ENCODE measurements at places on chromosomes 2 and 18. TPM values are rescaled to one million over a fixed set of nuclear protein-coding genes. Genes with fewer than 3 reads are reported as not detected.
A peak's percentile ranks its signal among the peaks of the same experiment; 100 is the strongest.

The OR6B2 gene
- total RNA-seq = not detected

The COLEC12 gene
- total RNA-seq = 40.2 TPM

DNA sequence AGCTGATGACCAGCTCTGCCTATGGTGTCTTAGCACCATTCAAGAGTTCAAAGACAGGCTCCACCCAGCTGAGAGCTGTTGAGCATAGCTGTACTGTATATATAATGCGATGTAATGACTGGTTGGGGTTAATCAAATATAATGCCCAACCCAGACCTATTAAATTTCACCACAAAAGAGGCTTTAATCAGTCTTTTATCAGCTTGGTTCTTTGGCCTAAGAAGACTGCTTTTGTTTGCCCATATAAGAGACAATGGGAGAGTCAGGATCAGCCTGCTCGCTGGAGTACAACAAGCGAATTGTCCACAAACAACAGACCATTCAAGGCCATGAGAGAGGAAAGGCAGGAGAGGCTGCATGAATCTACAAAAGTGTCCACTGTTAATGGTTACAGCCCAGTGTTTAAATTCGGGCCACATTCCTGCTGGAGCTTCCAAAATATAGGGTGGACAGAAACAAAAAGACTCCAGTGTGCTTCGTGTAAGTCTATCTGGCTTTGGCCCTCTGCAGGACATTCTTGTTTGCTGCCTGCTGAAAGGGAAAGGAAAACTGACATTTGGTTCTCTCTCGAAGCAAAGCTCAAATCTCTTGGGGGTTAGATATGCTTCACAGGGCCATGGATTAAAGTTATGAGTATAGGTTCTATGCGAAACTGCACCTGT is 299.0 kb upstream of the FBXO11 start:
- H3K36me3 ChIP-seq = no peaks in the 10 kb centered on the region
- no peak for DNase-seq
- no peak overlapping the region for H3K4me3 ChIP-seq
- H3K27ac ChIP-seq = no peak overlapping the region
- no peaks in the 10 kb centered on the region for H3K27me3 ChIP-seq
- no peaks in the 10 kb centered on the region for H3K4me1 ChIP-seq

DNA sequence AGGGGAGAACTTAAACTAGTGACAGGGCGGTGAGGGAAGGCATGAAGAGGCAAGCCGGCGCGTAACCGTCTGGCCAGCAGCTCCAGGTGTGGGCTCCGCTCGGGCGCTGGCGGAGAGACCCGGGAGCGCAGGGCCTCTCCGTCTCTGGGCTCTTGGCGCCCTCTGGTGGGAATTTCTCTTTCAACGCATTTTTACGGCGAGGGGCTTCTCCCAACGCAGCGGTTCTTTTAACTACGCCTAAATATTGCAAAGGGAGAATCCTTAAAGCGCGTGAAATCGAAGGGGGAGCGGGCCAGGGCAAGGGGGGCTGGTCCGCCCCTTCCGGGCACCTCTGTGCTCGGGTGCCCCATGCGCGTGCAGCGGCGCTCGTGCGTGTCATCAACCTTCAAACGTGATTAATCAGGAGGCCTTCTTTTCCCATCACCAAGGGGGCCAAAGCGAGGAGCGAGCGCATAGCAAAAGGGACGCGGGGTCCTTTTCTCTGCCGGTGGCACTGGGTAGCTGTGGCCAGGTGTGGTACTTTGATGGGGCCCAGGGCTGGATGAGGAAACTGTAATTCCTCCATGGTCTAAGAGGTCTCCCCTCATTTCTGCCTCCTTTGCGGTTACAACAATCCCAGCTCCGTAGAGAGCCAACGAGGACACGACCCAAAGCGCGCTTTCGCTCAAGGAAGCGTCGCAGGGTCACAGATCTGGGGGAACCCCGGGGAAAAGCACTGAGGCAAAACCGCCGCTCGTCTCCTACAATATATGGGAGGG is 762 bp upstream of the GAD1 start:
- peak; percentile 79 for DNase-seq
- no peak overlapping the region for H3K27ac ChIP-seq
- no peak overlapping the region for H3K4me3 ChIP-seq
- peaks cover 81% of the 10 kb centered on the region for H3K27me3 ChIP-seq
- H3K36me3 ChIP-seq = no peaks in the 10 kb centered on the region

The POLE4 gene
- 18.7 TPM for total RNA-seq

- no peaks in the 10 kb centered on the region for H3K27me3 ChIP-seq
- no peaks in the 10 kb centered on the region for H3K4me1 ChIP-seq
- no peak overlapping the region for H3K4me3 ChIP-seq
- no peak for DNase-seq
- no peak overlapping the region for H3K27ac ChIP-seq
Measured at GRCh38 chr2:29990129-29990528, 68.7 kb upstream of the ALK start.

- peak overlapping the region; percentile 72 for H3K27ac ChIP-seq
- peaks cover 6% of the 10 kb centered on the region for H3K4me1 ChIP-seq
- H3K4me3 ChIP-seq = no peak overlapping the region
- H3K27me3 ChIP-seq = no peaks in the 10 kb centered on the region
- no peaks in the 10 kb centered on the region for H3K36me3 ChIP-seq
Measured at GRCh38 chr18:28115149-28115550, 61.8 kb downstream of the CDH2 start.

- DNase-seq = no peak
- H3K4me1 ChIP-seq = no peaks in the 10 kb centered on the region
- H3K27ac ChIP-seq = no peak overlapping the region
Measured at GRCh38 chr2:57965219-57965618, 81.4 kb upstream of the VRK2 start.

GRCh38 chr2:172248381-172248780 is 145.7 kb upstream of the DLX2 start:
- no peak for DNase-seq
- peaks cover 3% of the 10 kb centered on the region for H3K4me1 ChIP-seq
- H3K27ac ChIP-seq = no peak overlapping the region
- no peaks in the 10 kb centered on the region for H3K36me3 ChIP-seq
- no peak overlapping the region for H3K4me3 ChIP-seq

DNA sequence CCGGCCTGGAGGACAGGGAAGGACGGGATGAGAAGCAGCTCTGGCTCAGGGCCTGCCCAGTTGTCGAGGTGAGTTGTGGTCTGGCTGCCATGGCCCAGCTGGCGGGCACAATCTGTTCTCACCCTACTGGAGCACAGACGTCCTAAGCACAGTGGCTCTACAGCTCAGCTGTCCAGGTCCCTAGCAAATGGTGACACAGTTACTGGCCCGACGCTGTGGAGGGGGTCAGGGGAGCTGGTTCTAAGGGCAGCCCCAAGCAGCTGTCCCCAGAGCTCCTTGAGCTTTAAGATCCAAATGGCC is 32.9 kb downstream of the KCNK3 start:
- no peak for DNase-seq
- H3K36me3 ChIP-seq = no peaks in the 10 kb centered on the region
- H3K27me3 ChIP-seq = no peaks in the 10 kb centered on the region
- H3K27ac ChIP-seq = peak overlapping the region; percentile 12
- peaks cover 2% of the 10 kb centered on the region for H3K4me1 ChIP-seq

GRCh38 chr18:32998921-32999320 is 226.1 kb upstream of the KLHL14 start:
- no peaks in the 10 kb centered on the region for H3K4me1 ChIP-seq
- H3K36me3 ChIP-seq = no peaks in the 10 kb centered on the region
- H3K27ac ChIP-seq = no peak overlapping the region
- no peak overlapping the region for H3K4me3 ChIP-seq

DNA sequence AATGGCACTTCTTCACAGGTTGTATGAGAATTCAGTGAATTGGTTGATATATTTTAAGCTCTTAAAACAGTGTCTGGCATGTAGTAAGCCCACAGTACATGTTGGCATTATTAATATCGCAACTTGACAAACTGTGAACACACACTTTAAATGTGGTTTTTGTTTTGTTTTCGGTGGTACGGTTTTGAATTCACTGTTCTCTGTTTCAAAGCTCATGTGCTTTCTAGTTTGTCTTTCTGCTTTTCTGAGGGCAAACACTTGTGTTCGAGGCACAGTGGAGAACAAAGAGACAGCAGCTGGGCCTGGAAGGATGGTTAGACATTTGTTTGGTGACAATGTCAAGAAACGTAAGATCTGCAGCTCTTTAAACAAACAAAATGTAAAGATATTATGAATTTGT is 276.5 kb upstream of the MC4R start:
- H3K36me3 ChIP-seq = no peaks in the 10 kb centered on the region
- H3K27ac ChIP-seq = no peak overlapping the region
- no peaks in the 10 kb centered on the region for H3K27me3 ChIP-seq
- DNase-seq = no peak
- H3K4me3 ChIP-seq = no peak overlapping the region

GRCh38 chr18:10101729-10102128 is 187.9 kb downstream of the VAPA start:
- peaks cover 9% of the 10 kb centered on the region for H3K4me1 ChIP-seq
- no peak overlapping the region for H3K27ac ChIP-seq
- no peak overlapping the region for H3K4me3 ChIP-seq
- H3K36me3 ChIP-seq = no peaks in the 10 kb centered on the region

The ALPP gene
- total RNA-seq = 25.8 TPM

DNA sequence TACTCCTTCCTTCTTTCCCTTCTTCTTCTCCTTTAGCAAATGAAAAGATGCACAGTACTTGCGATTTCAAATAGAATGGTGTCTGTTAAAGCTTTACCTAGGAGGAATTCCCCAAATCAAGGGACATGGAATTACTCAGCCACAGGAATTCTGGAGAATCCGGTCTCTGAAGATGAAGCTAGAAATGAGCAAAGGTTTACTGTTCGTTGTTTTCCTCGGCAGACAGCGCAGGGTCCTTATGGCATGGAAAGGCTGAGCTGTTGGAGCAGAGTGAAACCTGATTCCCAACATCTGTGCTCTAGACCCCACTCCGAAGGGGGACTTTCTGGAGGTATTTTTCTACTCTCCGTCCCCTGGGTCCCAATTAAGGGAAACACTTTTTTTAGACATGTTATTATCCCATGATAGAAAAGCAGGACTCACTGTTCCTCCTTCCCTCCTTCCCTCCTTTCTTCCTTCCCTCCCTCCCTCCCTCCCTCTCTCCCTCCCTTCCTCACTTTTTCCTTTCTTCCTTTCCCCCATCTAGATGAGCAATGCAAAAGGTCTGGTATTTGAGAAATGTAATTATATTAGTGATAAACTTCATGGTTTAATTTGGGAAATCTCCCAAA is 47.1 kb downstream of the CDCA7 start:
- DNase-seq = peak; percentile 57
- H3K27ac ChIP-seq = no peak overlapping the region
- no peaks in the 10 kb centered on the region for H3K4me1 ChIP-seq
- H3K27me3 ChIP-seq = no peaks in the 10 kb centered on the region

- H3K4me1 ChIP-seq = peaks cover 7% of the 10 kb centered on the region
- no peaks in the 10 kb centered on the region for H3K27me3 ChIP-seq
- no peak overlapping the region for H3K27ac ChIP-seq
- no peak for DNase-seq
Measured at GRCh38 chr2:218832520-218832919, 917 bp upstream of the PRKAG3 start.

The SULT1C4 gene
- total RNA-seq = 4.3 TPM

The CPS1 gene
- 3.1 TPM for total RNA-seq

- H3K36me3 ChIP-seq = no peaks in the 10 kb centered on the region
- H3K27me3 ChIP-seq = no peaks in the 10 kb centered on the region
- no peak overlapping the region for H3K4me3 ChIP-seq
- no peak overlapping the region for H3K27ac ChIP-seq
Measured at GRCh38 chr2:39216346-39217191, 27.2 kb downstream of the CDKL4 start.

GRCh38 chr2:96218508-96219131 is 10.0 kb upstream of the STARD7 start:
- H3K4me3 ChIP-seq = no peak overlapping the region
- H3K27ac ChIP-seq = no peak overlapping the region
- H3K36me3 ChIP-seq = peaks cover 2% of the 10 kb centered on the region
- H3K4me1 ChIP-seq = no peaks in the 10 kb centered on the region

The FAP gene
- total RNA-seq = 6.7 TPM

The PLGLB1 gene
- total RNA-seq = 0.92 TPM

The MREG gene
- 30.2 TPM for total RNA-seq

DNA sequence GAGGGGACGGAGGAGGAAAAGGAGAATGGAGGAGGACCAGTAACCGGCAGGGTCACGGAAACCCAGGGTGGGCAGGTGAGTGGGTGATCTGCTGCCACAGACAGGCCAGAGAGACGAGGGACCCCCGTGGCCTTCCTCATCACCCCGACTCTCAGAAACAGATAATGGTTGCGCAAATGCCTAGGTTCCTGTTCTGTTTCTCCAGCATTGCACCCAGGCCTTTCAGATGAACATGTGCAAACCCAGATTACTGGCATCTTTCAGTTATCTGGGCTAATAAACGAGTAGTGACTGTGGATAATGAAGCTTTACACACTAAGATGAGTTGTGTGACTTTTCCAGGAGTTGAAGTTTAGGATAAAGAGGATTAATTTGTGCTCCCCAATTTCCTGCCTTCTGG is 46.5 kb downstream of the TET3 start:
- H3K4me3 ChIP-seq = no peak overlapping the region
- H3K36me3 ChIP-seq = no peaks in the 10 kb centered on the region
- H3K27ac ChIP-seq = no peak overlapping the region

DNA sequence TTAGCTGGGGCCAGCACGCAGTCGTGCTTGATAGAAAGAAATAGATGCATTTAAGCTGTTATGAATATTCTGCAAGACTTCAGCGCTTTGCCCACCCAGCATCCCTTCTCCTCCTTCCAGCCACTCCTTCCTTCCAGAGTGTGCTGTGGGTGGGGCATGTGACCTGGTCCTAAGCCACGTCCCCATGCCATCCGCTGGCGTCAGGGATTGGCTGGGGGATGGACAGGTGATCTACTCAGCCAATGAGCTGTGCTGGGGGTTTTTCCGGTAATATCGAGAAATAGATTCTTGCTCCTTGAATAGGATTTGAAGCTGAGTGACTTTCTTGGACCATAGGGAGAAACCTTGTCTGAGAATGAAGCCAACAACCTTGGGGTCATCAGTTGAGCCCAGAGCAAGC is 4.8 kb upstream of the ZAP70 start:
- H3K4me1 ChIP-seq = no peaks in the 10 kb centered on the region
- H3K27me3 ChIP-seq = no peaks in the 10 kb centered on the region
- no peak overlapping the region for H3K4me3 ChIP-seq
- H3K27ac ChIP-seq = no peak overlapping the region
- H3K36me3 ChIP-seq = no peaks in the 10 kb centered on the region

The GPBAR1 gene
- 0.60 TPM for total RNA-seq

GRCh38 chr2:72330652-72331051 is 183.0 kb upstream of the CYP26B1 start:
- DNase-seq = peak; percentile 29
- H3K36me3 ChIP-seq = peaks cover 2% of the 10 kb centered on the region
- no peaks in the 10 kb centered on the region for H3K27me3 ChIP-seq
- H3K27ac ChIP-seq = no peak overlapping the region
- H3K4me3 ChIP-seq = no peak overlapping the region
- H3K4me1 ChIP-seq = no peaks in the 10 kb centered on the region

GRCh38 chr2:99821039-99821438 is 321.4 kb downstream of the AFF3 start:
- H3K4me3 ChIP-seq = no peak overlapping the region
- no peak for DNase-seq
- H3K27ac ChIP-seq = no peak overlapping the region
- H3K36me3 ChIP-seq = no peaks in the 10 kb centered on the region
- H3K27me3 ChIP-seq = no peaks in the 10 kb centered on the region
- H3K4me1 ChIP-seq = peaks cover 7% of the 10 kb centered on the region
